Vagina (tissue), 2 donors: ENCODE measurements at places on chromosomes 16 and 17.

DNA sequence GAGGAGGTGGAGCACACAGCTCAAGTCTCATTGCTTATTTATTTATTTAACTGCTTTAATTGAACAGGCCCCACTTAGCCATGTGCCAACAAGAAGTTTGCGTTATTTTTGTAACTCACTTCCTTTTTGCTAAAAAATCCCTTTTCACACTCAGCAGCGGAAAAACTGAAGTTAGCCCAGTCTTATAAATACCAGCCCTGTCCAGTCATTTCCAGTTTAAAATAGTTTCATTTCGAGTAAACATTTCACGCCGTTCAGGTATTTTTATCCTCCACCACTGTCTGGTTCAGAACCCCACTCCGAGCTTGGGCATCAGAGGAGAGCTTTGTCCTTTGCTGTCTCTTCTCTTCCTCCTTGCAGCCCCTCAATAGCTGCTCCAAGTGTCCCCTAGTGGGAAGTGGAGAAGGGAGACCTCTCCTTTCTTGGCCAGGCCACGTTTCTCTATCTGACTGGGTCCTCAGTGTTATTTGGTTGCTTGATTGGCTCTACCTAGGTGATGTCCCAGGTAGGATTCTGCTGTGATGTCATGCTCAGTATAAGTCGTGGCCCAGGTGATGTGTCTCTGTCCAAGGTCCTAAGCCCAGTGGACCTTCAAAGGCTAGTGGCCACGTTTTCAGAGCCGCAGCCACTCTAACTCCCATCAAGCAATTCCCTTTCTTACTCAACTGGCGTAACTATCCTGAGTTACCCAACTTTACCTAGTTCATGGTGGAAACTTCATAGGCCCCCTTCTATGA, 53.0 kb upstream of the GAS7 start:
- DNase-seq: no peak

GRCh38 chr16:87757841-87758426, 7.9 kb downstream of the KLHDC4 start:
- no peak for DNase-seq

DNA sequence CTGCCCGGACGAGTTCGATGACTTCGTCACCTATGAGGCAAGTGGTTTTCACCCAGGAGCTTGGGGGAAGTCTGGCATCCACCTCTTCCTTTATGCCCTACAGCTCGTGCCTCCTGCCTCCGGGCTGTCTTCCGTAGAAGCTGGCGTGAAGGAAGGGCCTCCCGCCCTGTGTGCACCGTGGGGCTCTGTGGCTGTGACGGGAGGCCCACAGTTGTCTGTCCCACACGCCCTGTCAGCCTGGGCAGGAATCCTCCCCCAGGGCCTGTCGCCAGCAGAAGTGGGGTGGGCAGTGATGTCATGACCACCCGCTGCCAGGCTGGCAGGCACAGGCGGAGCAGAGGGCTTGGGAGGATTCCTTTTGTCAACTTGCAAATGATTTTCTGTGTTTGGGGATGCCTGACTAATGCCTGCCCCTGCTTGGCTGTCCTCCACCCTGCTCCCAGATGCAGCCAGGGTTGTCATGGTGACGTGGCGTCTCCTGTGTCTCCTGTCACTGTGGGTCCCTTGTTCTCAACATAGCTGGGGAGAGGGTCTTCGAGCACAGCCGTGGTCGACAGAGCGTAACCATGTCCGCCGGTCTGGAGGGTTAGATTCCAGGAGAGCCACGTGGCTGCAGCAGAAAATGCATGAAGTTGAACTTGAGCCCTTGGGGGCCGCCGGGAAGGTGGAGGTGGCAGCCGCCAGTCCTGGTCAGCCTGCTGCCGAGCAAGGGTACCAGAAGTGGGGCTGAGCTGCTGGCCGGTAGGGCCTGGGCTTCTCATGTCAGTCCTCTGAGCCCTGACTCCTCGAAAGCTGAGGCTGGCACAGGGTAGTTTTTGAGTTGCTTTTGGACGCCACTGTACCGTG, 46.1 kb downstream of the RAB11FIP3 start:
- no peak for DNase-seq

DNA sequence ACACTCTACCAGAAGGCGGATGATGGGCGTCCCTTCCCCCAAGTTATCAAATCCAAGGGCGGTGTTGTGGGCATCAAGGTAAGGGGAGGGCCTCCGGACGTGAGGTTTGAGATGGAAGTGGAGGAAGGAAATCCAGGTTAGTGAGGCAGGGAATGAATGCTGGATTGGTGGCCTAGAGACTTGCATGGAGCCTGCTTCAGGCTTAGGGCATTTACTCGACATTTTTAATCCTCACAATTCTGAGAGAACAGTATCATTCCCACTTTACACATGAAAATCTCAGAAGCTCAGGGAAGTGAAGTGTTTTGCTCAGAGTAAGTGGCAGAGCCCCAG, 2.0 kb downstream of the ALDOA start:
- DNase-seq: no peak

GRCh38 chr17:17812211-17813054, 24.4 kb downstream of the SREBF1 start:
- no peak for DNase-seq
